Stimulated activated CD8-positive, alpha-beta memory T cell treated with anti-CD3 and anti-CD28 coated beads, Interleukin-4, amount 100 ng/mL, for 24 hours (primary cell): ENCODE measurements at places on chromosomes 3 and 15.

- no peak for DNase-seq
Measured at GRCh38 chr3:156554515-156554841, 439 bp downstream of the SSR3 start.

- DNase-seq = no peak
Measured at GRCh38 chr3:48038971-48039481, 22.8 kb upstream of the MAP4 start.

DNA sequence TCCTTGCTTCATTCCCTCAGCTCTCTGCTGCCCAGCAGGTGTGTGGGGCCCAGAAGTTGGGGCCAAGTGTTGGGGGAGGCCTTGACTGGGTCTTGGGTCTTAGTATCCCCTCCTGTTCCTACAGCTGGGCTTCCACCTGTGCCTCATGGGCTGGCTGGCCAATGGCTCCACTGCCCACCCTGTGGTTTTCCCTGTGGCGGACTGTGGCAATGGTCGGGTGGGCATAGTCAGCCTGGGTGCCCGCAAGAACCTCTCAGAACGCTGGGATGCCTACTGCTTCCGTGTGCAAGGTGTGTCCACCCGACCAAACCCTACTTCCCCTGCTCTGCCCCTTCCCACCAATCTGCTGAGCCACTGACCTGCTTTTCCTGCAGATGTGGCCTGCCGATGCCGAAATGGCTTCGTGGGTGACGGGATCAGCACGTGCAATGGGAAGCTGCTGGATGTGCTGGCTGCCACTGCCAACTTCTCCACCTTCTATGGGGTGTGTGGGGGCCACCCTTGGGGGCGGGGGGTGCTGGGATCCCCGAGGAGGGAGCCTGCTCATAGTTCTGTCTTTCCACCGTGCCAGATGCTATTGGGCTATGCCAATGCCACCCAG is 10.9 kb downstream of the NT5DC2 start:
- no peak for DNase-seq

DNA sequence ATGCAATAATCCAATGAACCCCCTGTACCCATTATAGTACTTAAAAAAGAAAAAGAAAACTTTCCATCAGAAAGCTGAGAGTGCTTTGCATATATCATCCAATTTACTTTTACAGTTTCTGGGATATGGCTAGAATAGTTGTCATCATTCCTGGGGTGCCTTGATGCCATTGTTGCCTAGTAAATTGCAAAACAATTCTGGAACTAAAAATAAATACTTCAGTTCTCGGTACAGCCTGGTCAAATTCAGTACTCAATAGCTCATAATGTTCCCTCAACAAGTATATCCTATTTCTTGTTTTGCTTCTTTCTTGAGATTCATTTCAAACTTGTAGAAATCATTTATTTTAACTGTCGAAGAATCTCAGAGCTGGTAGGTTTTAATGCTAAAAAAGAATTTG is 334.7 kb upstream of the MDFIC2 start:
- no peak for DNase-seq

GRCh38 chr3:31305340-31305739 is 227.4 kb upstream of the STT3B start:
- DNase-seq = no peak

- DNase-seq = no peak
Measured at GRCh38 chr3:134970895-134971294, 175.8 kb downstream of the EPHB1 start.

GRCh38 chr3:195021692-195022091 is 249.3 kb downstream of the XXYLT1 start:
- DNase-seq = no peak

DNA sequence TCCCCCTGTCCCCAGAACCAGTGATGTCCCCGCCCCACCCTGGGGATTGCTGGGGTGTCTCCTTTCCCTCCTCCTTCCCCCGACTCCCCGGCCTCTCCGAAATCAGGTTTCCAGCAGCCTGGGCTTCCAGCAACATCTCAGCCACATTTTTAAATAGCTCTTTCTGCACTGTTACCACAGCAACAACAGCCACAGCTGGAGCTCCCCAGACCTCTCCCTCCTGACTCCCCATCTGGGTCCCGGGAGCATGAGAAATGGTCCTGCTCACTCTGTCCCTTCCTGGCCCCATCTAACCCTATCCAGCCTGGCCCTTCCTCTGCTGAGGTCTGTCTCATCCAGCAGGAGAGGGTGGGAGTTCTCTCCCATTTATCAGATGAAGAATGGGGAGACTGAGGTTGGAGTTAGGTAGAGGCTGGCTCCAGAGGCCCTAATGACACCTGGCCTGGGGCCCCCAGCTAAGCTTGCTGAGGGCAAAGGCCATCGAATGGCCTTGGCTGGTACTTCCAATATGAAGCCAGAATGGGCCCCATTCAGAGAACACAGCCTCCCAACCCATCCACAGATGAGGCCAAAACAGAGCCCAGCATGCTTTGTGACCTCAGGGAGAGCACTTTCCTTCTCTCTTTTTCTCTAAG is 1.5 kb downstream of the CAMK1 start:
- no peak for DNase-seq

DNA sequence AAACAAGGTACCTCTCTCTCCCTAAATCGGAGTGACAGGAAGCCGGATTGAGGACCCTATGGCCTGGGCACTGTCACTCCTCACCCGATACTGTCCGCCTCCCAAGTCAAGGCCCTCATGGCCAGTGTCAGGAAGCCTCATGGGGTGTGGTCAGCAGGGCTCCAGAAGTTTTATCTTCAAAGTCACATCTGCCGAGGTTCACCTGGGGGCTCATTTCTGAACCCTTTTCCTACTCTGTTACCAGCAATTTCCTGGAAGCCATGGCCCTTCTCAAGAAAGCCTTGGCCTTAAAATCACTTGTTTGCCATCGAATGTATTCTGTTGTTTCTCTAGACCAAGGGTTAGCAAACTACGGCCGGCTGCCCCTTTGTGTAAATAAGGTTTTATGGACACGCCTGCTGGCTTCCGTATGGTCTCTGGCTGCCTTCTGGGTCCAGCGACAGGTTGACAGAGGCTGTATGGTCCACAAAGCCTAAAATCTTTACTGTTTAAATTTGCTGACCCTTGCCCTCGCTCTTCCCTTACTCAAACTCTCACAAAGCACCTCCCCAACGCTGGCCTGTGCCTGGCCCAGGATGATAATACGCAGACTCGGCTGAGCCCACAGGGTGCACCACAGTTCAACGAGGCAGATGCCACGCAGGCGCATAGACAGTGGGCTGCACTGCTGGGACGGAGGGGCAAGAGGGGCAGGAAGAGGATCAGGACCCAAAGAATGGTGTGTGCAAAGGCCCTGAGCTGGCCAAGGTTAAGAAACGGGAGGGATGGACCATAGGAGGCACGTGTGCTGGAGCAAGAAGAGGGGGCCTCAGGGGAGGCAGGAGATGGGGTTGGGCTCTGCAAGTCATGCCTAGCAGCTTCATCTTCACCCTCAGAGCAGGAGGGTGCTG is 24.7 kb upstream of the DUSP7 start:
- no peak for DNase-seq

GRCh38 chr15:24924621-24925020 is 30.2 kb upstream of the SNRPN start:
- DNase-seq = no peak

- DNase-seq = no peak
Measured at GRCh38 chr3:101940521-101941317, 91.4 kb downstream of the NFKBIZ start.

GRCh38 chr15:69853544-69853951 is 244.2 kb downstream of the TLE3 start:
- no peak for DNase-seq
